ENCODE measurements at places on chromosomes 7 and 10. TPM values are rescaled to one million over a fixed set of nuclear protein-coding genes. Genes with fewer than 3 reads are reported as not detected.

DNA sequence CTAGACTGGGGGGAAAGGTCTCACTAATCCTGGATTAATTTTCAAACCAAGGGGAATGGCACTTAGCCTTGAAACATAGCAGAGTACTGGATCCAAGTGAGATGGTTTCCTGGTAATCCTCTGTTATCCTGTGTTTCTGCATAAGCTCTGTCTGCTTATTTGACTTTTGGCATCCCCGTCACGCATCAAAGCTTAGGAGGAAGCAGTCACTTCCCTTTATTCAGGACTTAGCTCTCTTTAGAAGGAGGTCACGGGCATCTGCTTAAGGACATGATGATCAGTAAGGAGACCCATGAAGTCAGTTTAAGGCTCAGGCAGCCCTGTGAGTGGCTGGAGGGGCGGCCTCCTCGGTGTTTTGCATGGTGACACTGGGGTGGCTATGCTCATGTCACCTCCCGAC, 30.0 kb downstream of the TSPAN15 start:
- no peak for DNase-seq

DNA sequence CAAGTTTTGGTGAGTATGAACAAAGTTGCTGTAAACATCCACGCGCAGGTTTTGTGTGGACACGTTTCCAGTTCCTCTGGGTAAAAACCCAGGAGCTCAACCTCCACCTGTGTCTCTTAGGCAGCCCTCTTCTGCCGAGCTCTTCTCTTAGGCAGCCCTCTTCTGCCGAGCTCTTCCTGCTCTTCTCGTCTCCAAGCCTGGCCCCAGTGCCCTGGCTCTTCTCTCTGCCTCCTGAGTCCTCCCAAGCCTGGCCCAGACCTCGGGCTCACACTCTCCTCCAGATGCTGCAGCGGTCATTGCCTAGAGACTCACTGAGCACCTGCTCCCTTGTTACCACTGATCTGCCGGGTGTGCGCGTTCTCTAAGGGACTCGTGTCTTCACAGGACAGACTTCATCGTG, 38.7 kb upstream of the BNIP3 start:
- DNase-seq, result no peak

DNA sequence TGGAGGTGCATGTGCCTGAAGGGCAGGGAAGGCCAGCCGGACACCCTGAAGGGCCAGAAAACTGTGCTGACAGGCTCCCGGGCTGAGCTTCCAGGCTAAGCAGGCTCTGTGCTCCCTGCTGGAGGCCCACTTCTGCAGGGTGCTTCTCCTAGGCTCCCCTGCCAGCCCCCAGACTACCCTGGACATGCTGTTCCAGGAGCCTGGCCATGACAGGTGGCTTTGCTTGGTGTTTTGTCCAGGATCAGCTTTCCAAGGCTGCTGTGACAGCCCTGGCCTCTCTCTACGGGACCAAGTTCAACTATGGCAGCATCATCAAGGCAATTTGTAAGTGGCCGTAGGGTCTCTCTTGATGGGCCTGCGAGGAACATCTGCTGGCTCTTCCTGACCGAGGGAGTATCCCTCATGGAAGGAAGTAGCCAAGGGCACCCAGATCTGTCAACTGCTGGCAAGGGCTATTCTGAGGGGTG, 5.3 kb downstream of the CPA1 start:
- DNase-seq, result no peak

- no peak for DNase-seq
Observed at GRCh38 chr7:151851145-151851751, 25.7 kb downstream of the PRKAG2 start.

GRCh38 chr7:24143547-24143946, 140.4 kb upstream of the NPY start:
- no peak for DNase-seq

- peak; percentile 66 for DNase-seq
Observed at GRCh38 chr10:84264611-84265141, 19.8 kb downstream of the RGR start.

DNA sequence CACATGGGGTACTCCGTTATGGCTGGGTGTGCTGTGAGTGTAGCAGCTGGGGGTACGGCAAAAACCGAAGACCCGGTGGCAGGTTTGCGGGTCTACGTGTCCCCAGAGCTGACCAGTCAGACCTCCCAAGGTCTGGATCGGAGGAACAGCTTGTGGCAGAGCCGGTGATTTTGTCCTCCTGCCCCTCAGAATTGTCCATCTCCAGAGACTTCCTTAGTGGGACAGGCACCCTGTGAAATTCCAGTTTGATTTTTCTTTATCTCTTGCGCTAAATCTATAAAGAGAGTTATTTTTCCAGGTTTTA, 1.0 kb downstream of the EIF3B start:
- DNase-seq, result no peak

DNA sequence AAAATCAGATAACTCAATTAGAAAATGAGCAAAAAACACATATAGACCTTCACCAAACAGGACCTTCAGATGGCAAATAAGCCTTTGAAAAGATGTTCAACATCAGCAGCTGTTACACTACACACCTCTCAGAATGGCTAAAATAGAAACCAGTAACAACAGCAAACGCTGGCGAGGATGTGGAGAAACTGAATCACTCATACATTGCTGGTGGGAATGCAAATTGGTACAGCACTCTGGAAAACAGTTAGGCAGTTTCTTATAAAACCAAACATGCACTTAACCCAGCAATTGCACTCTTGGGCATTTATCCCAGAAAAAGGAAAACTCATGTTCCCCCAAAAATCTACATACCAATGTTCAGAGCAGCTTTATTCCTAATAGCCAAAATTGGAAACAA, 37.7 kb upstream of the SMARCD3 start:
- no peak for DNase-seq

- DNase-seq, result no peak
Observed at GRCh38 chr10:101625821-101626412, 37.8 kb downstream of the DPCD start.

DNA sequence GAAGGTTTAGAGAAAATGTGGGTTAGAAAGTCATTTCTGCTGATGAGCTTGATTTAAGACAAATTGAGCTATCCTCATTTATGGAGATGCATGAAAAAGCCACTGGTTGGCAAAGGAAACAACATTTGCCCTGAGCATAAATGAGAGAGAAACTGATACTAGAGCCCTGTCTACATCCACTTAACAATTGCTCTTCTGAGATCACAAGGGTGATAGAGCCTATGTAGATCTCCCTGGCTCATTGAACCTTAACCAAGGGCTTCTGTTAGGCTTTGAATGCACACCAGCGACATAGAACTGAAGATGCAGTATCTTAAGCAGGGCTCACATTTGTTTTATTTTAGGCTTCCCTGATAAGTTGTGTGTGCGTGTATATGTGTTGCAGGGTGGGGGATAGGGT, 35.0 kb downstream of the GPR141 start:
- no peak for DNase-seq

RELN gene
- total RNA-seq, result 17.2 TPM

LOXL4 gene
- 0.55 TPM for total RNA-seq

NXPH1 gene
- not detected for total RNA-seq

SPDYE11 gene
- total RNA-seq, result not detected

DNAJC12 gene
- 14.3 TPM for total RNA-seq

MAGI2 gene
- total RNA-seq, result 2.9 TPM

ELN gene
- 8.1 TPM for total RNA-seq

ZNF853 gene
- total RNA-seq, result 0.10 TPM

GPAM gene
- 276 TPM for total RNA-seq

DOCK4 gene
- 11.8 TPM for total RNA-seq

ZNF775 gene
- 0.88 TPM for total RNA-seq
